T-helper 17 cell (primary cell): ENCODE measurements at places on chromosomes 6 and 20. TPM values are rescaled to one million over a fixed set of nuclear protein-coding genes. Genes with fewer than 3 reads are reported as not detected.

The FILIP1 gene
- total RNA-seq, result 0.08 TPM

The SMIM13 gene
- total RNA-seq, result 10.1 TPM

DNA sequence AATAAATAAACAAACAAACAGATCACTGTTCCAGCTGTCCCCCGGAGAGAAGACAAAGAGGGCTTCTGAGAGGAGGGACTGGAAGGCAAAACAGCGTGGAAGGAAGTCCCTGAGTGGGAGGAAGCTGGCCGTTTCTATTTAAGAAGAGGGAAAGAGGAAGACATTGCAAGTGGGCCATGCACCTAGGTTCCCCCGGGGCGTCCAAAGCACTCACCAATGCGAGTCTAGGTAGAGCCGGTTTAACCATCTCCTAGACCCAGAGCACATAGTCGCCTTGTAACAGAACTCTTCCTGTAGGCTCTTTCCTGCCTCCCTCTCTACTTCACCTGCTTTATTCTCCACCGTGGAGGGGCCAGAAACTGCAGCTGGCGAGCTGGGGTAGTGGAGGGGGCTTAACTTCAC is 158.4 kb downstream of the ZDHHC14 start:
- DNase-seq, result no peak

DNA sequence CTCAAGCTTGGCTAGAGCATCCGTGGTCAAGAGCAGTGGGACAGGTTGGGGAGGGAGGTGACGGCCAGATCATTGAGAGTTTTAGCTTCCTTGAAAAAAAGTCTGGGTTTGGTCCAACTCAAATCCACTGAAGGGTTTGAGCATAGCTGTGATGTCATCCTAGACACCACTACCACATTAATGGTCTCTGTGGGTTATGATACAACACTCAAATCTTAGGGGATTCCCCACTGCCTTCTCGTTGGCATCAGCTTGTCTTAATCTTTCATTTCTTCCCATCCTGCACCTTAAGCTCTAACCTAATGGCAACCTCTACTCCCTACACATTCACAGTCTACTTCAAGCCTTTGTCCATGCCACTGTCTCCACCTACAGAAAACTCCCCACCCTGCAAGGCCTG is 77.3 kb downstream of the BMP6 start:
- no peak for DNase-seq

DNA sequence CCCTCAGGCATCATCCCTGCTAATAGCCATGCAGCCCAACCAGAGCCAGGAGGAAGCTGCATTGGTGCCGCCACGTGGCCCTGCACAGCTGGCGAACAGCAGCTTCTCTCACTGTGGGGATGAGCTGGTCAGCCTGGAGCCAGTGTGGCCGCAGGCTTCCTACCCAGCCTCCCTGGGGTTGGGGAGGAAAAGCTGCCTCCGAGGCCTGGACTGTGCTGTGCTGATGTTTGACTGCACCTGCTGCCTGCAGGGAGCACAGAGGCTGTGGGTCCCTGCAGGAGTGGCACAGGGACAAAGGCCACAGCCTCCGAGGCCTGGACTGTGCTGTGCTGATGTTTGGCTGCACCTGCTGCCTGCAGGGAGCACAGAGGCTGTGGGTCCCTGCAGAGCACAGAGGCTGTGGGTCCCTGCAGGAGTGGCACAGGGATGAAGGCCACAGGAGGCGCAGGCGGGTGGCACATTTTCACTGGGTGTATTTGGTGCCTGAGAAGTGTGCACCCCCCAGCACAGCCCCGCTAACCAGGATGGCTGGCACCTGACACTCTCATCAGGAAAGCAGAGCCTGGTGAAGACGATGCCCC is 83.9 kb downstream of the DLL1 start:
- no peak for DNase-seq

GRCh38 chr20:49724408-49725223 is 10.9 kb upstream of the B4GALT5 start:
- DNase-seq, result no peak
